ENCODE measurements at places on chromosomes 1 and 21. TPM values are rescaled to one million over a fixed set of nuclear protein-coding genes. Genes with fewer than 3 reads are reported as not detected.

DNA sequence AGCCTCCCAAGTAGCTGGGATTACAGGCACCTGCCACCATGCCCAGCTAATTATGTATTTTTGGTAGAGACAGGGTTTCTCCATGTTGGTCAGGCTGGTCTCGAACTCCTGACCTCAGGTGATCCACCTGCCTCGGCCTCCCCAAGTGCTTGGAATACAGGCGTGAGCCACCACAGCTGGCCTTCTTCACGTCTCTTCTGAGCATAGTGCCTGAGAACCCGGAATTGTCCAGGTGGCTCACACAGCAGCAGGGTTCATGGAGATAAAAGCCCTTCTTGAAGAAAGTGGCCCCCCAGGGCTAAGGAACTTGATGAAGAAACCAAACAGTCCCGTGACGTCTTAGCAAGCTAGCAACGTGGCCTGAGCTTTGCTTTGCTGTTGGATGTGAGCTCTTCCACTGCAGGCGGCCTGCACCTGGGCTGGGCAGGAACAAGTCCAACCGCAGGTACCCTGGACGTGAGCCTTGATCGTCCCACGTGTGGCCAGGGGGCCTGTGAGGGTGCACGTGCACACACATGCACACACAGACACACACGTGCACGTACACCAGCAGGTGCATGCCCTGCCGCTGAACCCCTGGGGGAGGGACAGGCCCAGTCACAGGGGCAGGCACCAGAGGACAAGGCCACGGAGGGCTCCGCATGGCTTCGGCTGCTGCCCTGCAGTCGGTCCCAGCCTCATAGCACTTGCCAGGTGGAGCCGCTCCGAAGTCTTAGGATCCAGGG lies 23.4 kb upstream of the TRAPPC10 start:
- no peak for DNase-seq

GRCh38 chr1:80594013-80594412 lies 1206.7 kb upstream of the ADGRL2 start:
- no peak for DNase-seq

- DNase-seq: no peak
Observed at GRCh38 chr1:51482881-51483280, 36.2 kb downstream of the EPS15 start.

DNA sequence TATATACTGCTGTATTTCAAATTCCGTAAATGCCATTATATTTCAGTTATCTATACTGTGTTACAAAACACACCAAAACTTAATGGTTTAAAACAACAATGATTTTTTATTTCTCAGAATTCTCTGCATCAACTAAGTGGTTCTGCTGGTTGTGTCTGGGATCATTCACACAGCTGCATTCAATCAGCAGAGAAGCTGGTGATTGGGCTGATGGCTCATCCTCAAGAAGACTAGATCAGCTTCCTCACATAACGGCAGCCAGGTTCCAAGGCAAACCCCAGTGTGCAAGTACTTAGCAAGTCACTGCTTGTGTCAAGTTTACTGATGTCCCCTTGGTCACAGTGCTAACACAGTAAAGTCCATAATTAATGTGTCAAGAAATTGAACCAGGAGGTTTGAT lies 86.3 kb upstream of the VANGL1 start:
- DNase-seq: no peak

- no peak for DNase-seq
Observed at GRCh38 chr1:86119214-86119764, 37.3 kb downstream of the COL24A1 start.

DNA sequence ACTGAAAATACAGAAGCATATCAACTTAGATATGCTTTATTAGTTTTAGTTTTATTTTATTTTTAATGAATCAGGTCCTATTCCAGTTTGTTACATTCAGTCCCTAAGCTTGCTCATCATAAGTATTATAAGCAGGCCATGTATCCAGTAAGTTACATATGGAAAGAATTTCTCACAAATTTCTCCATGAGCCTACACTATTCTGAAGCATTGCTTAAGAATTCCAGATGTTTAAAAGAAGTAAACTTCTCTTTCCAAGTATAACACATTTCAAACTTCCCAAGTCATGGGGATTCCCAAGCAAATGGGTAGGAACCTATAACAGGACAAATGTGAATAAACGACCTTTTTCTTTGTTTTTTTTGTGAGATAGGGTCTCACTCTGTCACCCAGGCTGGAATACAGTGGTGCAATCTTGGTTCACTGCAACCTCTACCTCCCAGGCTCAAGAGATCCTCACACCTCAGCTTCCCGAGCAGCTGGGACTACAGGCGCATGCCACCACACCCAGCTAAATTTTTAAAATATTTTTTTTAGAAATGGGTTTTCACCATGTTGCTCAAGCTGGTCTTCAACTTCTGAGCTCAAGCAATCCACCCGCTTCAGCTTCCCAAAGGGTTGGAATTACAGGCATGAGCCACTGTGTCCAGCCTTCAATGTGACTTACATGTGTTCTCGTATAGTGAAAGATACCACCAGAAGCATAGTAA lies 39.0 kb downstream of the ST7L start:
- no peak for DNase-seq

DNA sequence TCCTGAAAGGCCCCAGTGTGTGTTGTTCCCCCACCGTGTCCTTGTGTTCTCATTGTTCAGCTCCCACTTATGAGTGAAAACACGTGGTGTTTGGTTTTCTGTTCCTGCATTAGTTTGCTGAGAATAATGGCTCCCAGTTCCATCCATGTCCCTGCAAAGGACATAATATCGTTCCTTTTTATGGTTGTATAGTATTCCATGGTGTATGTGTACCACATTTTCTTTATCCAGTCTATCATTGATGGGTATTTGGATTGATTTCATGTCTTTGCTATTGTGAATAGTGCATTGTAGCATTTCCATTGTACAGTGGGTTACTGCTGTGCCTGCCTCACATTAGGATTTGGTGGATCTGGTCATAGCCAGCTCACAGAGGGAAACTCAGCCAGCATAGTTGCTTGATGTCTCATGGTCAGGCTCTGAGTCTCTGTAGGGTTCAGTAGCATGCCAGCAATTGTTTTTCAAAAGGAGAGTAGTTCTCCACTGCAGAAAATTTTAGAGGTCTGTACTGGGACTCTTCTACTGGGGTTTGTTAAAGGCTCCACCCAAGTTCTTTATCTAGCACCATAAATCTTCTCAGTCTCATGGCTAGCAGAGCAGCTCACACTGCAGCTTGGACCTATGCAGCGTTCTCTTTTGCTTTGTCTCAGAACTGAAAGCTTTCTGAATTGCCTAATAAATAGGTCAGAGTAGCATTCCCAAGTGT lies 41.0 kb downstream of the RUNX3 start:
- no peak for DNase-seq

DNA sequence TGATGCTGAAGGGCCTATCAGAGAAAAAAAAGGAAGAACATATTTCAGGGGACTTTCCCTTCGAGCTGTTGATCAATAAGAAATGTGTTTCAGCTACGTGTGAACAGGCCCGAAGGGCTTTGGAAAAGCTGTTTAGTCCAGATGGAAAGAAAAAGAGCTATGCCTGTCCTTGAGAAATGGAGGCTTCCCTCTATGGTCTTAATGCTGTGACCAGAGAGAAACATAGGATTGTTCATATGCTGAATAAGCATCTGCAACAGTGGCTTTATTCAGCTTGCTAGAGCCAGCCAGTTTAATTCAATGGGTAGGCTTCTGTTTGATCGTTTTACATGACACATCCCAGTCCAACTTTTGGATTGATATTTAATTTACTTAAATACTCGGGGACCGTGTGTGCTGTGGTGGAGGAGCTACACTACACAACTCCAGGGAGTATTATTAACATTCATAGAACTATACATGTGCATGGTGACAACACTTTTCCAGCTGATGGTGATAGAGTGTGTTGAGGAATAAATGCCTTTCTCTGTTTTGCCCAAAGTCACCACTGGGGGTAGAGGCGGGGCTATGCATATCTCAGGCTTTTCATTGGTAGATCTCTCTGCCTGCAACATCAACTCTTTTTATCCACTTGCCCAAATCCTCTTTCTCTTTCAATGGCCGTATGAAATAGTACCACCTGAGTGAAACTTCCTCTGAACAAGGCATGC lies 106.7 kb upstream of the C8B start:
- no peak for DNase-seq

DNA sequence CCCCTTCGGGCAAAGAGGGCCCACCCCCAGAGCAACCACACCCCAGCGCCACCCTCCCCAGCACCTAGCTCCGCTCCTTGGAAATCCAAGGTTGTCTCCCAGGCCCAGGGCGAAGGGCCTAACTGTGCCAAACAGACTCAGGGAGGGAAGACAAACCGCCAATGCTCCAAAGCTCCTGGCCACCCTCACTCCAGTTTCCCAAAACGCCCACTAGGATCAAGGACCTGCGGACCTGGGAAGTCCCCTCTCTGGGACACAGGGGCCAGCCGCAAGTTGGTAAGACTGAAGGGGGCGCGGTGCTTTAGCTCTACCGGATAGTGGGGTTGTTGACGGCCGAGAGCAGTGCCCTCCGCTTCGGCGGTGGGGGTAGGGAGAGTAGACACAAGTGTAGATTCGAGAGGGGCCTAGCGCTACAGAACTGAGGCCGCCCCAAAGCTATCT lies 581 bp downstream of the IRF6 start:
- DNase-seq: no peak

DNA sequence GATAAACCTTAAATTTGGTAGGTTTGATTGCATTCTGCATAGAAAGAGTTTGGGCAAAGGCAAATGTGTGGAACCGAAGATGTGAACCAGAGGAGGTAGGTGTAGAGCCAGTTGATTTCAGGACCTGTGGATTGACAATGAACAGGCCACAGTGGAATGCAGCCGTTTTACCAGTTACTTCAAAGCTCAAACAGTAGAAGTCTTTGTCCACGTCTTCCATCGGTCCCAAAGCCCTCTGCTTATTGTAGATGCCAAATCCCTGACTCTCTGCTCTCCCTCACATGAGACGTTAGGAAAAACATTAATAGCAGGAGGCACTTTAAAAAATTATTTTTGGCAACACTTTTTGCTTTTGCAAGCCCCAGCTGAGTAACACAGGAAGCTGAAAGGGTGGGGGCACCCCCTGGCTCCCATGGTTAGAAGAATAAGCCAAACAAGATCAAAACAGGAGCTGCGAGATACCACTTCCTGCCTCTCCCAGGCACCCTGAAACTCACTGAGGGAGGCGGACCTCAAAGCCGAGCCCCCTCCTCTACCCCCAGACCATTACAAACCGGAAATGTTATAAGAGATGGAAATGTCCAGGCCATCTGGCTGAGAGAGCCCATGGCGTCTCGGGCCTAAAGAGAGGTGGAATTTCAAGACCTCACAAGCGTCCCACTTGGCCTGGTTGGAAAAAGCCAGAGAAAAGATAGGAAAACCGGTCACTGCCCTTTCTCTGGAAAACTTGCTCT lies 13.5 kb downstream of the TRAF3IP3 start:
- no peak for DNase-seq

GRCh38 chr1:235943581-235944114 lies 76.9 kb upstream of the LYST start:
- DNase-seq: peak; percentile 70

- no peak for DNase-seq
Observed at GRCh38 chr1:12627296-12627695, 9.3 kb upstream of the DHRS3 start.

- no peak for DNase-seq
Observed at GRCh38 chr1:214005708-214006107, 17.9 kb downstream of the PROX1 start.

- DNase-seq: no peak
Observed at GRCh38 chr1:20329793-20330542, 39.3 kb downstream of the VWA5B1 start.

DNA sequence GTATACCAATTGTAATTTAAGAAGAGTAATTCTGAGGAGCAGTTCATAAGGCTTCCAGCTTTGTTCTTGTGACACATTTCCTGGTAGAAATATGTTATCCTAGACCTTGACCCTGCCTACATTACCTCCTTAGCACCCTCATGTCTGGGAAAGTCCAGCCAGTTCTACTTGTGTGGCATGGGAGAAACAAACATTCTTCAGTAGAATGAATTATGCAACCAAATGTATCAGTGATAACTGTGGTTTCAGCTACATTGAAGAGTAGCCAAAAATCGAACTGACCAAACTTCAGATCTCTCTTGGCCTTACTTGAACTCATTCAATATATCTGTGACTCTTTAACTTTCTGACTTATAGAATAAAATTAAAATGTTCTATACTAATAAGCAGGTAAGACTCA lies 308.1 kb upstream of the LYPLAL1 start:
- DNase-seq: no peak

GRCh38 chr1:201491896-201492511 lies 14.9 kb downstream of the CSRP1 start:
- DNase-seq: no peak

GRCh38 chr1:168287237-168287664 lies 6.6 kb downstream of the TBX19 start:
- no peak for DNase-seq

DNA sequence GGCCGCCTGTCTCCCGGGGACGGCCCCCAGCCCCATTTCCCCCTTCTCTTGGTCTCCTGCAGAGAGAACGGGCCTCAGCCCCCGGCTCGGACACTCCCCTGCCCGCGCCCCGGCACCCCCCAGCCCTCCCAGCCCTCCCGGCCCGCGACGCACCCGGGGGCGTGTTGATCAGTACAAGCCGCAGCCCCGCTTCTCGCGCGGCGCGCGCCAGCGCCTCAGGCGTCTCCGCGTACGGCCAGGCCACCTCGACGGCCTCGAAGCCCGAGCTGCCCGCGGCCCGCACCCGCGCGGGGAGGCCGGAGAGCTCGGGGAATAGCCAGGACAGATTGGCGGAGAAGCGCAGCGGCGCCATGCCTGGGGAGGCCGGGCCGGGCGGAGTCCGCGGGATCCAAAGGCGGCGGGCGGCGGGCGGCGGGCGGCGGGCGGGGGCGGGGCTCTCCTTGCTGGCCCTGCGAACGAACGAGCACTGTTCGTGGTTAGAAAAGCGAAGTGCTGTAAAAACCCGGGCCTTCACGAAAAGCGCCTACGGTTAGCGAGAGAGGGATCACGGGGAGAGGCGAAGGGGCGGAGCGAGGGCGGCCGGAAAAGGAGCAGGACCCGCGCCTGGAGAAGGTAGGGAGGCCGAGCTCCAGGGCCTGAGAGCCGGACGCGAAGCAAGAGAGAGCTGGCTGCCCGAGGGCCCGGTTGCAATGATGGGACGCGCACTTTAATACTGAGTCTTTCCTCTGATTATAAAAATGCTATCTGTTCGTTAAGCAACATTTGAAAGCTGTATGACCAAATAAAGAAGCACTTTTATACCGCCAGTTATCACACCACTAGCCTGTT lies at the start of gene HYI:
Gene HYI (minus strand): TSS at position 490 of the 828 bp plus-strand sequence. CDS start 138 bp downstream, at position 352.
- DNase-seq: no peak

DNA sequence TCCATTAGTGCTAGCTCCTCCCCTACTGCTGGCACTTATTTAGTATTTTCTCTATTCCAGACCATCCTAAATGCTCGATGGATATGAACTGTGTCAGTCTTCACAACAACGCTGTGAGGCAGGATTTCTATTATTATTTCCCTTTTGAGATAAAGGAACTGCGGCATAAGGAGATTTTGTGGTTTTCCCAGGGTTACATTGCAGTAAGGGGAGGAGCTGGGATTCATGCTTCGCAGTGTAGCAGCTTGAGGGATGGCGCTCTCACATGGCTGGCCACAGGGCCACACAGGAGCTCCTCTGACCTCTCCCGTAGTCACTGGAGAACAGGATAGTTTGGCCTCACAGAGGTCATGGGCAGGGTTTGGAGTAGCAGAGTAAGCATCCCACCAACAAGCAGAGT lies 116.9 kb downstream of the BEND5 start:
- DNase-seq: no peak

Gene CR2
- polyA plus RNA-seq: not detected

Gene OR6F1
- not detected for polyA plus RNA-seq

Gene CSMD2
- 1.2 TPM for polyA plus RNA-seq

Gene TSPAN1
- 362 TPM for polyA plus RNA-seq

Gene TTC39A
- 1.4 TPM for polyA plus RNA-seq

Gene SPRR5
- polyA plus RNA-seq: 0.35 TPM

Gene SPRR4
- 1.9 TPM for polyA plus RNA-seq

Gene CELA2A
- polyA plus RNA-seq: not detected

Gene LAX1
- 0.07 TPM for polyA plus RNA-seq

Gene TBX19
- 1.2 TPM for polyA plus RNA-seq

Gene RNU1-2
- polyA plus RNA-seq: not detected

Gene MAD2L2
- 24.8 TPM for polyA plus RNA-seq

Data from keratinocyte (primary cell).